ENCODE measurements at places on chromosomes 4 and X. TPM values are rescaled to one million over a fixed set of nuclear protein-coding genes. Genes with fewer than 3 reads are reported as not detected.

The HPSE gene
- 1.6 TPM for total RNA-seq

The AKAP14 gene
- not detected for total RNA-seq

The MTTP gene
- 0.15 TPM for total RNA-seq

The SRPK3 gene
- total RNA-seq, result 0.58 TPM

The SHISA3 gene
- total RNA-seq, result 0.17 TPM

The CXorf49 gene
- not detected for total RNA-seq

The INTS6L gene
- 3.6 TPM for total RNA-seq

The MAGEB4 gene
- total RNA-seq, result not detected

The GAGE12E gene
- not detected for total RNA-seq

Measured in smooth muscle cell of trachea (primary cell).